ENCODE measurements at places on chromosomes 1 and 21.

DNA sequence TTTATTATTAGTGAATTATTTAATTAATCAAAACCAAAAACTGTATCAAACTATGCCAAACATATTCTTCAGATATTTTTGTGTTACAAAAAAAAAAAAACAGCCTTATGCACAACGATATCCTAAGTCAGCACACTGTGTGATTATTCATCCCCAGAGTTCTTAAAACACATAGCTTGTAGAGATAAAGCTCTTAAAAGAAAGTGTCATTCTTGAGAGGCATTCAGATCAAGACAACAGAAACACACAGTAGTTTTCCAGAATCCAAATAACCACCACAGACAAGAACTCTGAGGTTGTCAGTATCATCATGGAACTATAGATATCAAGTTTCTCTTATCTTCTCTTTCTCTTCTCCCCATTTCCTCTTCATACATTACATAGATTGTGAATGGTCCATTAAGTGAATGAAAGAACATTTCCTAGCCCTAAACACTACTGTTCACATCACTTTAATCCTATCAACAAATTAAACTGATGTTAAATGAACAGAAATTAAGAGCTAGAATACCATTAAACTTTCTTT, 13.5 kb downstream of the ZZZ3 start:
- no peak for DNase-seq

GRCh38 chr1:152646656-152647055, 16.5 kb upstream of the LCE2D start:
- DNase-seq = no peak

GRCh38 chr1:79849388-79849787, 842.9 kb upstream of the ADGRL4 start:
- DNase-seq = no peak

DNA sequence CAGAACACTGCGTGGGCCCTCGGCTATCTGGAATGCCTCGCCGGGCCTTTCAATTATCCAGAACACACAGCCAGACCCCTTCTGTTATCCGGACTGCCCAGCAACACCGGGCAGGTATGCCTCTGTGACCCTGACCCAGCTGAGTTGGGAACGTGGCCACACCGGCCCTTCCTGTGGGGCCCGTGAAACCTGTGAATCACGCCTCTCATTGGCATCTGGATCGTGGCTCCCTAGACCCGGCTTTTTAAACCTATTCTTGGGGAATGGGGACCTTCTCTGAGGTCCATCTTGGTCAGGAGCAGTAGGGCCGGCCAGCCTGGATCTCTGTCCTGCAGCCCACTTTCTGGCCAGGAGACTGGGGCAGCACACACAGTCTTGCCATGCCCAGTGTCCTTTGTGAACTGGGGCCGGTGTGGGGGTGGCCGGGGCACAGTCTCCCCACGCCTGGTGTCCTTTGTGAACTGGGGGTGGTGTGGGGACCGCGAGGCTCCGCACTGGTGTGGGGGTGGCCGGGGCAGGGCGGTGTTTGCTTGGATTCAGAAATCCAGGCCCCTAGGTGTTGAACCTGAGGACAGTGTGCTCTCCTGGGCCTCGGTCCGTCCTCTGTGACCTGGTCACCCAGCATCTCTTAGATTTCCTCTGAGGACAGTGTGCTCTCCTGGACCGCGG, 11.1 kb downstream of the COL18A1 start:
- no peak for DNase-seq

DNA sequence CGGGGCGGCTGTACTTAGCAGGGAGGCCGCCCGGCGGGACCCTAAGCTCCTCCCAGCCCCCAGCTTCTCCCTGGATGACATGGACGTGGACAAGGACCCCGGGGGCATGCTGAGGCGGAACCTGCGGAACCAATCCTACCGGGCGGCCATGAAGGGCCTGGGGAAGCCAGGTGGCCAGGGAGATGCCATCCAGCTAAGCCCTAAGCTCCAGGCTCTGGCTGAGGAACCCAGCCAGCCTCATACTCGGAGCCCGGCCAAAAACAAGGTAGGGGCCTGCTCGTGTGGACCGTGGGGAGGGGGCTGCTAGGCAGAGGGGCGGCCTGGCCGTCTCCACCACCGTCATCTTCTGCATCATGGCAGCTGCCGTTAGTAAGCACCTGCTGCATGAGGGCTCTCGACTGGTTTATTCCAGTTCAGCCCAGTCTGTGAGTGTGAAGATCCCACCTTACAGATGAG, 9.0 kb downstream of the ARHGEF16 start:
- DNase-seq = no peak

- no peak for DNase-seq
These were observed 30.6 kb downstream of the DNTTIP2 start for GRCh38 chr1:93848350-93848883.

DNA sequence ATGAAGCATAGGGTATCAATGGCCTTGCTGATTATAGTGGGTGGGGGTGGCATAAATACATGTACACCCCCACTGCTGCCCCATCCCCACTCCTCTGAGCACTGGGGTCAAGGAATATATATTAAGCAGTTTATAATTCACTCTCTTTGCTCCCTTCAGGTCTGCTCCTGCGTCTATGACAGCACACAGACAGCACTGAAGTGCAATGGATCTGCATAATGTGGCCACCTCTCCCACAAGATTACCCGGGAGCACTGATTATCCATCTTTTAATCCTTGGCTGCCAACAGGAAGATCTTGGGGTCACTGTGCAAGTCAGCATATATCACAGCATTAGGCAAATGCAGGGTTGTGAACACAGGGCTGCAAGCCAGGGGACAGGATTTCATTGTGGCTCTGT, 19.3 kb downstream of the RXRG start:
- no peak for DNase-seq

GRCh38 chr21:36023092-36023480, 37.2 kb downstream of the SETD4 start:
- DNase-seq = no peak

GRCh38 chr1:107946794-107947193, 18.2 kb downstream of the VAV3 start:
- no peak for DNase-seq

GRCh38 chr1:153404768-153405167, 11.6 kb upstream of the S100A7A start:
- peak; percentile 69 for DNase-seq

Measured in GM23338 (cell line).